ENCODE measurements at places on chromosomes 16 and 17.

GRCh38 chr17:31490019-31490650 is 98.7 kb downstream of the RAB11FIP4 start:
- no peak for DNase-seq

DNA sequence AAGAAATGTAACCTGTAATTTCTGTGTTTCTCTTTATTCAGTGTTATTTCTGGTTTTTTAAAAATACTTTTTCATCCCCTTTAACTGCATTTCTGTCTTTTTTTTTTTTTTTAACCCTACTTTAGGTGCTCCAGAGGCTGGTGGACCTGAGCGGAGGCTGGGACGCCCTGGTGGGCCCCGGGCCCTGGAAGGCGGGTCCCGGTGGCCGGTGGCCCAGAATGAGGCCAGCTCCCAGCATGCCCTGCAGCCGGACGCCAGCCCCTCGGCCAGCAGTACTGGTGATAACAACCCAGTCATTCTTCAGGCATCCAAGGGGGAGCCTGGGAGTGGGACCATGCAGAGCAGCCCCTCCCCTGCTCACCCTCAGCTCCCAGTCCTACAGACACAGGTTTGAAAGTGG is 1.5 kb downstream of the SRCAP start:
- no peak for DNase-seq

GRCh38 chr17:60154616-60155426 is 5.0 kb downstream of the CA4 start:
- peak; percentile 45 for DNase-seq

GRCh38 chr16:87895641-87896141 is 26.4 kb upstream of the SLC7A5 start:
- DNase-seq = no peak

- no peak for DNase-seq
Measured at GRCh38 chr17:32111141-32111771, 31.0 kb upstream of the RHOT1 start.

DNA sequence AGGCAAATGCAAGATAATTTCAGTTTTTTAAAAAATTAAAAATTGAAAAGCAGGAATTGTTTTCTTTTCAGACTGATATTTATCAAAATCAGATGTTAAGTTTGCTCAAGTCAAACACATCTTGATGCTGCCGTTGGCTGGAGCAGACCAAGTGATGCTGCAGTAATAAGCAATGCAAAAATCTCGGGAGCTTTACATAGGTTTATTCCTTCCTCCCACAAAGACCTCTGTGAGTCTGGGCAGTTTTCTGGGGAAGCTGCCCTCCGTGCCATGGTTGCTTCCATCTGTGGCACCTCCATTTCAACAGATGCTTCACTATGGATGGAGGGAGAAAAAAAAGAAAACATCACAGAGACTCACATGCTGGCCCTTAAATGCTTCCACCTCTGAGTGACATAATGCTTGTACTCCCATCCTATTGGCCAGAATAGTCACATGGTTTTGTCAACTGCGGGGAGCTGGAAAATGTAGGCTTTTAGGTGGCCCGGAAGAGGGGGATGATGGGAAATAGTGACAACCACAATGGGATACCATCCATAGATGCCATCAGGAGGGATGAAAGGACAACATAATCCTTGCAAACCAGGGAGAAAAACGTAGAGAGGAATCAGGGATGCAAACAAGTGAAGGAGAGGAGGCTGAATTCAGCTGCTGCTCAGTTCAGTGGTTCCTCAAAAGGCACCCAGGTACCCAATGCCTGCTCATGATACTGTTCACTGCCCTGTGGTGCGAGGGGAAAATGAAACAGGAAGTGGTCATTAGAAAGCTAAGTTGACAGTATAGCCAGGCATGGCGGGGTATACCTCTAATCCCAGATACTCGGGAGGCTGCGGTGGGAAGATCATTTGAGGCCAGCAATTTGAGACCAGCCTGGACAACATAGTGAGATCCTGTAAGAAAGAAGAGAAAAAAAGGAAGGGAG is 13.5 kb upstream of the ERCC4 start:
- DNase-seq = no peak

DNA sequence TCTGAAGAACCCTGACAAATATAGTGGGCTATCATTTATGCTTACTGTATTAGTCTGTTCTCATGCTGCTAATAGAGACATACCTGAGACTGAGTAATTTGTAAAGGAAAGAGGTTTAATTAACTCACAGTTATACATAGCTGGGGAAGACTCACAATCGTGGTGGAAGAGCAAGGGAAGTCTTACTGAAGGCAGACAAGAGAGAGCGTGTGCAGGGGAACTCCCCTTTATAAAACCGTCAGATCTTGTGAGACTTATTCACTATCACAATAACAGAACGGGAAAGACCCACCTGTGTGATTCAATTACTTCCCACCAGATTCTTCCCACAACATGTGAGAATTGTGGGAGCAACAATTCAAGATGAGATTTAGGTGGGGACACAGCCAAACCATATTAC is 526.8 kb upstream of the GOT2 start:
- no peak for DNase-seq

DNA sequence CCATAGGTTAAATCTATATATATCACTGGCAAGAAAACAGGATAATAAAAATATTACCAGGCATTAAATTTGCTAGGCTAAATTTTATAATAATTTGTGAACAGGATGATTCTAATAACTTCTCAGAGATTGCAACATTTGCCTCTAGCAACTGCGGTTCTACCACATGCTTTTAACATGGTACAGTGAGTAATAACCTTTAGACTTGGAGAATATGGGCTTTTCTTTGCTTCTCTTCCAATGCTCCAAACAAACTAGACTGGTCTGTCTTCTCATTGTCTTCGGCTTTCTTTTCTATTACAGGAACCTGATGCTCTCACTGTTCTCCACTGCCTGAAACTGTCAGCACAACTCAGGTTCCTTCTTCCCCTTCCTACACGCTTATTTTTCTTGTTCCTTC is 80.6 kb downstream of the CA4 start:
- DNase-seq = no peak

- DNase-seq = no peak
Measured at GRCh38 chr17:68605914-68606313, 4.7 kb upstream of the FAM20A start.

- no peak for DNase-seq
Measured at GRCh38 chr17:7709031-7709430, 4.0 kb downstream of the EFNB3 start.

GRCh38 chr17:42784811-42785592 is 4.6 kb downstream of the WNK4 start:
- DNase-seq = no peak

DNA sequence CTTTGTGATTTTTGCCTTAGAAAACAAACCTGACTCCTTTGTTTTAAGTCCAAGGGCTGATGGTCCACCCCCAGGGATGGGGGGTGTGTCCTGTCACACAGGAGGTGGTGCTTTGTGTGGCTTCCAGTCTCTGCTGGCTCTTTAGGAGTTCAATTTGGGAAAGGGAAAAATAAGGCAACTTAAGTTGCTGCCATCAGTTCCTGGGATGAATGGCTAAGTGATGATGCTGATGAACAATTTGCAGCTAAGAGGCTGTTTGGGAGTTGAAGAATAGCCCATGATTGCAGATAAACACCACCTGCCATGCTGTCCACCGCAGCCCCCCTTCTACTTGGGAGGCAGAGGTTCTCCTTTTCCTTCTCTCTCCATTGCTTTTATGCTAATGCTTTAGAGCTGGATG is 40.2 kb downstream of the ARL4D start:
- DNase-seq = no peak

DNA sequence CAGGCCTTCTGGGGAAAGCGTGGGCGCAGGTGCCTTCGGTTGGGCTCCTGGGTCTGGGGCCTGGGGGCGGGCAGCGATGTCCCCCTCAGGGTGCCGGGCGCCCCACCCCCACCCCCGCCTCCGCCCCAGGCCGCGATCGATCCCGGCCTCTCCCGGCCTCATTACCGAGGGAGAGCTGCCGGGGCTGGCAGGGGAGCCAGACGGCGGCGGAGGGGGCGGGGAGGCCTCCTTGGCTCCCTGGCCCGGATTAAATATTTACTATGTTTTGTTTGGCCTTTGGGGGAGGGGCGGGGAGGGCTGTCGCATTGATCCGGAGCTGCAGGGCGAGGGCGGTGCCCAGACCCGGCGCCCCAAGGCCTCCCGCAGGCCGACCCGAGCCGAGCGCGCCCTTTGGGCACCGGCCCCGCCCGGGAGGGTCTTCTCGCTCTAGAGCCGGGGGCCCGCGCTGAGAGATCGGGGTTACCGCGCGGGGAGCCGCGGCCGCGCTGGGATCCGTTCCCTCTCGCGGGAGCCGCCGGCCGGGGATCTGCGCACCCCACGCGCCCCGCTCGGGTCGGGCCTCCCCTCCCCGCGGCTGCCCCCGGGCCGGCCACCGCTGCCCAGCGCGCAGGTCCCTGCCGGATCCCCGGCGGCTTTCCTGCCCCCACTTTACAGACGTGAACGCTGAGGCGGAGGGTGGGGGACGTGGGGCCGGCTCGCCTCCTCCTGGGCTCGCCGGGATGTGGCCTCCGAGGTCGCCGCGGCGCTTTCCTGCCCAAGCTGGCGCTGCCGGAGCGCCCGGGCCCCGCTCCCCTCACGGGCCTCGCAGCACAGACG is 27.0 kb downstream of the RTN4RL1 start:
- DNase-seq = no peak

DNA sequence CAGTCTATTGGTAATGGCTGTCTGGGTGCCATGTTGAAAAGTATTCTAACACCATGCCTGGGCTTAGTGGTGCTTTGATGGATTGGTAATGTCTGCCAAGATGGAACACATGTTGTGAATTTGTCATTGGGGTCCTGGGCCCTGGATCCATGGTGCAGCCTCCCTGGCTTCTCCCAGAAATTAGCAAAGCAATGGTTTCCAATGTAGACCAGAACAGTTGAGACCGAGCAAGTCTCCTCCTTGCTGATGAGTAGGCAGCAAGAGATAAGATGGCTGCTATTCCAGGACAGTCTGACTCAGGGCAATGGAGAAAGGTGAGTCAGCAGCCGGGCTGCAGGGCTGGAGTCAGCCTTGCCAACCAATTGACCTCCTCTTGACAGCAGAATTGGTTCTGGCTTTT is 30.8 kb downstream of the GPR139 start:
- DNase-seq = no peak

DNA sequence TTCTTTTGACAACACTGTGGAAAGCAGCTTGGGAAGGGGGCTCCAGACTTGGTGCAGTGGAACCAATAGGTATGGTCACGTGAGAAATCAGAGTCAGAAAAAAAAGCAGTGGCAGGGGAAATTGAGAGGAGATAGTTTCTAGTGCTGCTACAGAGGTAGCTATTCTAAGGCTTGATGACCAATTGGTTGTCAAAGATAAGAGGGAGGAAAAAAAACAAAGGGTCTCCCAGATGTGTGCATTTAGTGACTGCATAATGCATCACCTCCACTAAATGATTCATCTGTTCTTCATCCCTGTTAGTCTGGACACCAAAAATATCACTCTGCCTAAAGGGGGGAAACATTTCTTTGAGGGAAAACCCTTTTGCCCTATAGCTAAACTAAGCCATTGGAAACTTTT is 56.5 kb downstream of the PIGL start:
- DNase-seq = no peak

GRCh38 chr17:48915459-48916282 is 7.5 kb downstream of the UBE2Z start:
- no peak for DNase-seq

DNA sequence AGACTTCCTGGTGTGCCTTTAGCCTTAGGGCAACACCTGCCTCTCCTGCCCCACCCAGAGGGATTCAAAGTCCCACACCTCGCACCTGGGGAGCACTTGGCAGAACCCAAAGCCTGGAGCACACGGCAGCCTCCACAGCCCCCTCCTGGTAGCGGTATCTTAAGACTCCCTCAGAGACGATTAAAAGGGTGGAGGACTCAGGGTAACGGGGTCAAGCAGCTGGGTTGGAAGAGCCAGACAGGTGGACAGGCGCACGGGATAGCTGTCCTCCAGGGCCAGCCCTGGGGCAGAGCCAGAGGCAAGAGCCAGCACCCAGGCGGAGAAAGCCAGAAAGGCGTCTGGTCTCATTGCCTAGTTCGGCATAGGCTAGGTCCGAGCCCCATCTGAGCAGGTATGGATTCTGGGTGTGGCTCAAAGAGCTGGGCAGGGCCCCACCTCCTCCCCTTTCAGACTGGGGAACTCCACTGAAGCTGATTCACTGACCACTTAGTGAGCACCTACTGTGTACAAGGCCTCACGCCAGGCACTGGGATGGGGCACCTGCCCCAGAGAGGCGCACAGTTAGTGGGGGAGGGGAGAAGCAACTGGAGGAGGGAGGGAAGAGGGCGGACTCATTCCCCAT is 55.0 kb upstream of the MEAK7 start:
- DNase-seq = no peak

- DNase-seq = no peak
Measured at GRCh38 chr17:39400547-39401411, 647 bp downstream of the FBXL20 start.

DNA sequence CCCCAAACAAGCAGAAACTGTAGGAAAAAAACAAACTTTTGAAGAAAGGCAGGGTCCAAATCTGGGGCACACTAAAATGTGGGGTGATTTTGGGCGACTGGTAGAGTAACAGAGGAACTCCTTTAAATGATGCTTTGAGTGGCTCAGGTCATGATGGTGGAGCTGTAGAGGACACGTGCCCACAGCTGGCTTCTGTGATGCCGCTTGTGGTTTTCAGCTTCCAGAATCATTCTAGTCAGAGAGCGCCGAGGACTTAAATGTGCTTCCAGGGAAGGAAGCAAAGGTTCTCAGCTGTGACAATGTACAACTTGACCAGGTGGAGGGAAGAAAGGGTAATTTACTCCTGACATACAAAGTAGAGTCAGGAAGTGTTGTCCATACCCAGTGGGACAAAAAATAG is 162.4 kb downstream of the LGALS9B start:
- no peak for DNase-seq

GRCh38 chr17:18141210-18141803 is 32.8 kb downstream of the MYO15A start:
- peak; percentile 18 for DNase-seq

- no peak for DNase-seq
Measured at GRCh38 chr16:80652441-80652840, 111.6 kb downstream of the DYNLRB2 start.
